Mesenteric fat pad (tissue), 1 donor: ENCODE measurements at places on chromosomes 7 and 10. TPM values are rescaled to one million over a fixed set of nuclear protein-coding genes. Genes with fewer than 3 reads are reported as not detected.

DNA sequence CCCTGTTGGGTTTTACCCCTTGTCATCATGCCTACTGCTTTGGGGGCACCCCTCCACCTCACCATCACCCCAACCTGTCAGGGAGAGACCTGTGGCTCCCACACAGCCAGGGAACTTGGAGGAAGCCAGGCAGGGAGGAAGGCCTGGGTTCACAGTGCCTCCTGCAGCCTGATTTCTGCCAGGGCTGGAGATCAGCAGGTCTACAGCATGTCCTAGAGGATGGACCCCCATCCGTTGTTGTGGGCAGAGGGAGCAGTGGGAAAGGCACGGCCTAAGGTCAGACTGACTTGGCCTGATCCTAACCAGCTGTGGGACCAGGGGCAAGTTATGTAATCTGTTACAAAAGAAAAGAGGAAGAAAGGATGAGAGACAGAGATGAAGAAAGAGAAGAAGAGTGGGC is 28.2 kb downstream of the ZCCHC24 start:
- no peak for DNase-seq

DNA sequence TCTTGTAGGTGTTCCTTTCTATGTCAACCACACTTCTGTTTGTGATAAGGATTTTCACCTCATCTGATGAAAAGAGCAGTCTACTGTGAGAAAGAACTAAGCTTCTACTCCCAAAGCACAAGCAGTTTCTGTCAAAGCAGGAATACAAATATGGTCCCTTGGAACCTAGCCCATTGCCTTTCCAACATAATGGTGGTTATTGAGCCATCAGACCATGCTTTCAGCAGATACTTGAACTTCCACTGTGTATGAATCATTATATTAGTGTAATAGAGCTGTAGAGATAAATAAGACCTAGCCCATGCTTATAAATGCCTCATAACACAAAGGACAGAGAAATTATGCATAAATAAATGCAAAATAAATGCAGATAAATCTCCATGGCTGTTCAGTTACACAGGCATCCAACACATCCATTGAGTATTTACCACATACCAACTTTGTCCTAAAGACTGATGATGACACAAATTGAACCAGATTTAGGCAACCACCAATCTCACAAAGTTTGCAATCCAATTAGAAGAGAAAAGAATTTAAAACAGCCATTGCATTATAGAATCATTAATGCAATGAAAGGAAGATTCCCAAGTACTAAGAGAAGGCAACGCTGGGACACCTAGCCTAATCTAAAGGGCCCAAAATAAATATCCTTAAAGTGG is 729.4 kb upstream of the C7orf33 start:
- DNase-seq: no peak

- no peak for DNase-seq
Observed at GRCh38 chr7:22579961-22580360, 80.0 kb upstream of the STEAP1B start.

CRTAC1 gene
- total RNA-seq: 1.3 TPM

DNA sequence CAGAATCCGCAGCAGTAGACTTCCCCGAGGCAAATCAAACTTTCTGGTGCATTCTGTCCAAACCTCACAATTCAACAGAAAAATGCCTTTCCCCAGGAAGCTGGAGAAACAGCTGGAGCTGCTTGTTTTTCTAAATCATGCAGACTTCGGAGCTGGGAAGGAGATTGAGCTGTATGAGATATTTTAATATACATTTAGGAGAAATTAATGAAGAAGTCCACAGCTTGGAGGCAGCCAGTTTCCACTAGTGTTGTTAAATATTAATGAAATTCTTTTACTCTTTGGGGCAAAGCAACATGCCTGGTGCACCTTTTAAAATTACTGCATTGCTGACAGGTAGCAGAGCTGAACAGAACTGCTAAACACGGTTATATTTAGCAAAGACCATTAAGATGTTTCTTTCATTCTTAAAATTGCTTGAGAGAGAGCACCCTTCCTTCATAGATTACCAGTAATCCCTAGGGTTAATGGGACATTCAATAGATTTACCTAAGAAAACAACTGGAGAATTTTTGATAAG is 566.4 kb downstream of the SORCS3 start:
- DNase-seq: no peak

GRCh38 chr10:88289342-88289741 is 293.8 kb downstream of the RNLS start:
- DNase-seq: no peak

GRCh38 chr10:71177651-71178199 is 34.6 kb upstream of the UNC5B start:
- no peak for DNase-seq

DNA sequence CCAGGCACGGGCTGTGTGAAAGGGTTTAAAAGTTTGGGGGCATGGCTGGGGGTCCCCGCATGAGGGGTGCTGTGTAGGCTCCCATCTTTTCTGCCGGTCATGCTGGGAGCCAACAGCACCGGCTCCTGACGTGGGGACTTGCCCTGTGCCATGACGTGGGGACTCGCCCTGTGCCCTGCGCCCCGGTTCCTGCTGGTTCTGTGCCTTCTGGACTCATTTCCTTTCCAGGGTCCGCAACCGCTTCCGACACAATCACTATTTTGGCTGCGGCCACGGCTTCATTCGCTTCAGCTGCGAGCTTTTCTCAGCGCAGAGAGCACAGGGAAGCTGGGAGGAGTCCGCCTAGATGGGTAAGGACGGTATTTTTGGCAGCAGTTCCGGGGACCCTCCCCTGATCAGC is 7.6 kb upstream of the GIMAP8 start:
- DNase-seq: no peak

- no peak for DNase-seq
Observed at GRCh38 chr10:29946953-29947700, 112.3 kb downstream of the JCAD start.

GRCh38 chr10:23461557-23461956 is 22.7 kb downstream of the OTUD1 start:
- DNase-seq: no peak

GRCh38 chr10:38741226-38741625 is 647.1 kb downstream of the ZNF37A start:
- DNase-seq: no peak

DNA sequence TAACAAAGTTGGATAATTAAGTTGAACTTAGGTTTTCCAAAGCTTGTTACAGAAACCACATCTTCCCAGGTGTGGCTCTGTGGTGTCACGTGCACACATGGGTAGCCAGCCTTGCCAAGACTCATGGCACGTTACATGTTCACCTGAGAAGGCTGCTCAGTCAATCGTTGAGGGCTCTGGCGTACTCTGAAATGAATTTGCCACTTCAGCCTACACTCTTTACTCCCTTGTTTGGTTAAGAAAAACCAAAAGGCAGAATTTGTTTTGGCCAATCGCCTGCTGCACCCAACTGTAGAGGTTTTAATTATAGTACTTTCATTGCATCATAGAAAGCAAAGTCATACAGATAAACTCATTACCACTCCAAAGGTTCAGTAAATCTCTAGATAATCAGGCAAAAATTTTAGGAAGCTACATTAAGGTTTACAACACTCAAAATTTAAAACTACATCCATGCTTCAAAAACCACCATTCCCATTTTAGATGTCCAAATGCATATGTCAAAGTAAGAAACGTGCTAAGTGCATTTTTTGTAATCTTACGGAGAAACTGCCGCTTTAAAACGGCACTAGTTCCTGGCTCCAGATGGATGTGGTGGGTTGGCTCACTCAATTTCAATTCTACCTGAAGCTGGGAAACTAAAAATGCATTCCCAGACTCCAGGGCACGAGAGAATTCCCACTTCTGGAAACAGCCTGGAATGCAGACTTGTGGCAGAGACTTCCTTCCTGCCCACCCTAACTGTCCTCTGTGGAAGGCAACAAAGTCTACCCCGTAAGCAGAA is 88.4 kb downstream of the DIP2C start:
- DNase-seq: no peak

DNA sequence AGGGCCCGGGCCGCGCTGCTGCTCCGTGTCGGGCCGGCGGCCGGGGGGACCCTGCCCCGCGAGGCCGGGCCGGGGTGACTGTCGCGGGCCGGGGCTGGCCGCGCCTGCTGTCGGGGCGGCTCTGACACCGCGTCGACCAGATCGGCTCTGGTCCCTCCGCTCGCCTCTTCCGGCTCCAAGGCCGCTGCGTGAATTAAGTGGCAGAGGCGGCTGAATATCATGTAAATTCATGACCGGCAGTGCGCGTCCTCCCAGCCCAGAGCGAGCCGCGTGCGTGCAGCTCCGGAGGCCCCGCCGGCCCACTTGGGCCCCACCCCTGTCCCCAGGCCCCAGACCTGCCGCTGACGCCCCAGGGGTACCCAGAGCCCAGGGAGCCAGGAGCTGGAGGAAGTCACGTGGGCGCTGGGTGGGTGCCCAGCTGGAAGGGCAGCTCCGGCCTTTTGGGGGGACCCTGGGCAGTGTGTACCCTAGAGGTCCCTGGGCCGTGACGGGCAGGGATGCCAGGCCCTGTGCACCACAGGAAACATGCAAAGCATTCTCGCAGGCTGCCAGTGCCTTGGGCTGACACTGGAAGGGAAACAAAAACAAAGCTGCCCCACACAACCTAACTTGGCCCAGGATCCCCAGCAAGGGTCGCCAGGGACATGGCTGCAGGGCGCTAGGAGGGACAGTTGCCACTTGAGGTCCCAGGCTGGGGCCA is 584.0 kb upstream of the MKI67 start:
- peak; percentile 89 for DNase-seq

DNA sequence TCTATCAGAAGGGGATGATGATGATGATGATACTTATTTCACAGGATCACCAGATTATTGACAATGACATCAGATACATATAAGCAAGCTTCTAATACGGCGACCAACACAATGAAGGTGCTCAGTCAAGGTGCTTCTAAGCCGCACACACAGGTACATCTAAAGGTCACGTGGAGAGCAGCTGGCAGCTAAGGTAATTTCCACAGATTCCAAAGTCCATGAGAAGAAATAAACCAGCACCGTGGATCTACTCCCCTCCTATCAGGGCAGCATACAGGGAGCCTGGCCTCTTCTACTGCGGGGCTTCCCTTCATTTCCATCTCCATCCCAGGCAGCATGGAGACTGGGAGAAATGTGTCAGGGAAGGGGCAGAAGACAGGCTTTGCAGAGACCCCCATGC is 37.5 kb downstream of the DENND11 start:
- DNase-seq: no peak

GRCh38 chr10:96619120-96619519 is 32.3 kb upstream of the TM9SF3 start:
- no peak for DNase-seq

SLC18A3 gene
- total RNA-seq: not detected

DNA sequence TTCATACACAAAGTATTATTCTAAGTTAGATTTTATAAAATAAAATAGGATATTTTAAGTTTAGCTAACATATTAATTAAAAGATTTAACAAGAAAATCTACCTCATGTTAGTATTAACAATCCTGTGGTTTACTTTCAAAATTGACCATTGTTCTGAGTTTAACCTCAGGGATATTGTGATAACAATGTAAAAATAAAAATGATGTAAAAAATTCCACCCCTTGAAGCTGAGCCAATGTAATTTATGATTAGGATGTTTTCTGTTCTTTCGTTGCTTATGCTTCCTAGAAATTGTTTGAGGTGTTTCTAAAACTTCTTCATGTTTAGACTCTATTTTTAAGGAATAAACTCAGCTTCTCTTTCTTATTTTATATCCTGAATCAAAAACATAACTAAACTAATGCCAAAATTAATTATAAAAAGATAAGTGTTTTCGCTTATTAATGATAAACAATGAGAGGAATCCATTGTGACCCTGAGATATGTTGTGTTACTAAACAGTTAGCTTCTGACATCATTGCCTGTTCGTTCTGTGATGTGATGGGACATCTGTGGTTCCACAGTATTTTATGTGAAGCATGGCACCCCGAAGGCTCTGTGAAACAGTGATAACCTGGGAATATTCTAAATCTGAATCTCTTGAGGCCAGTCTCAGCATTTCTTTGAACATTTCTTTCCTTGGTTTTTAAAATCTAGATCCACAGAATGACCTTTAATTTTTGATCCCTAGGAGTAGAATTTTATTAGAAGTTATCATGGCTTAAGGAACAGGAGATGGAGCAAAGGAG is 340.8 kb downstream of the ARL4A start:
- no peak for DNase-seq

DNA sequence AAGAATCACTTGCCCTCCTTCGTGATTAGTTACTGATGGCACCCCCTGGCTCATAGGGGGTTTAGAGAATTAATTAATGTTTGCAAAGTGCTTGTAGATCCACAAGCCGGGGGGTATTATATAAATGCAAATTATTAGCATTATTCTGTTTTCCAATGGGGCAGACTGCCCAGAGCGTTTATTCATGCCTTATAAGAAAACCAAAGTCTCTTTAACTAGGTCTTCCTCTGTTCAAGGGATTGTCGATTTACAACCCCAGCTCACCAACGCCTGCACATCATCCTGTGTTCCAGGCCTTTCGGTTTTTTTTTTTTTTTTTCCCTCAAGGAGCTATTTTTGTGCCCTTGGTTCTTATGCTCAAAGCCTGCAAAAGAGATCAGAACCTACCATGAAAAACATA is 630.7 kb downstream of the PARD3 start:
- DNase-seq: no peak

CYP2C19 gene
- 0.19 TPM for total RNA-seq

GRCh38 chr7:84982199-84982598 is 204.7 kb downstream of the SEMA3D start:
- no peak for DNase-seq
